ENCODE measurements at places on chromosomes 3 and 15.

DNA sequence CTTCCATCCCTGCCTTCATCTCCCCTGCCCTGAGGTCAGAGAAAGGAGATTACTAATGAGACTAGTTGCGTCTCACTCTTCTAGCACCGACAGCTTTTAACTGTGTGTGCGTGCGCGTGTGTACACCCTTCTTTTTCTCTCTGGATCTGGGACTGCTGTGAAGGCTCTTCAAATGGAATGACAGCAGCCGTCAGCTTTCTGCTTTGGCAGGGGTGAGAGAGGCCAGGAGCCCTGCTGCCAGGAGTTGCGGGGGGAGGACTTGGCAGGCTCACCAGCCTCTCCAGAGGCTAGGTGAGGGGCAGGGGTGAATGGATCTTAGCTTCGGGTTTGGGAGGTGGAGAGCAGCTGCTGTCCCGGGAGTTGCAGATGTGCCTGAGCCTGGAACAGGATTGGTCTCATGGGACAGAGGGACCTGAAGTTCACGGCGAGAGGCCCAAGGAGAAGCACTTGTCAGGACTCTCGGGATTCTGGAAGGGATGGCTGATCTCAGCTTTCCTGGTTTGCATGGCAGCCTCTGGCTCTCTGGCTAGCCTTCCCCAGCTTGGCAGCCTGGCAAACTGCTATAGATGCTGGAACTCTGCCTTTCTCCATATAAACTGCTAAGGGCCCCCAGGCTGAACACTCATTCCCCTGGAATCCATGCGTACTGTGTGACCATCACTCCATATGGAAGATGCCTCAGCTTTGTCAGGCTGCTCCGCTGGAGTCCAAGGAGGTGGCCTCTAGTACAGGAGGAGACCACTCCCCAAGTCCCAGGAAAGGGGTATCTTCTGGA lies 16.6 kb downstream of the TEX264 start:
- DNase-seq = no peak

DNA sequence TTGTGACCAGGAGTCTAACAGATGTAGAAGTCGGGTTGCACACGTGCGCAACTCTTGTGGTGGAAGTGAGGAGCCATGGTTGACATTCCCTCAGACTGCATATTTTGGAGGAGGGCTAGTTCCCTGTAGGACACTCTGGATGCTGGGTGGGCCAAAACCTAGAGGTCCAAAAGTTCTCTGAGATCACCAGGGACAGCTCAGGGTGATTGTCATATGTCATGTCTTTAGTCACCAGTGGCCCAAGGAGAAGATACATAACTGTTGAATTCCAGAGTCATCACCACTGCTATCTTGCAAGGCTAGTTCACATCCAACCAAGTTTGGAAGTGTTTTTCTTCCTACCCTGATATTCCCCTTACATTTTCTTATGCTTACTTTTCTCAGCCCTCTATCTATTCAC lies 95.2 kb upstream of the C3orf80 start:
- no peak for DNase-seq

GRCh38 chr3:75254685-75255084 lies 409.4 kb upstream of the FRG2C start:
- DNase-seq = no peak

DNA sequence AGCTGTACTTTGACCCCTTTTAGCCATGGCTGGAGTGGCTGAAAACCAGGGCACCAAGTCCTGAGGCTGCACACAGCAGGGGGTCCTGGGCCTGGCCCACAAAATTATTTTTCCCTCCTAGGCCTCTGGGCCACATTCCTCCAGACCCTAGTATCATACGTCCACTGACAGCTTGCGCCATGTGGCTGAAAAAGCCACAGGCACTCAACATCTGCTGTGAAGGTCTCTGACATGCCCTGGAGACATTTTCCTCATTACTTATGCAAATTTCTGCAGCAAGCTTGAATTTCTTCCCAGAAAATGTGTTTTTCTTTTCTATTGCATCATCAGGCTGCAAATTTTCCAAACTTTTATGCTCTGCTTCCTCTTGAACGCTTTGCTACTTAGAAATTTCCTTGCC lies 239.0 kb downstream of the SQOR start:
- DNase-seq = no peak

DNA sequence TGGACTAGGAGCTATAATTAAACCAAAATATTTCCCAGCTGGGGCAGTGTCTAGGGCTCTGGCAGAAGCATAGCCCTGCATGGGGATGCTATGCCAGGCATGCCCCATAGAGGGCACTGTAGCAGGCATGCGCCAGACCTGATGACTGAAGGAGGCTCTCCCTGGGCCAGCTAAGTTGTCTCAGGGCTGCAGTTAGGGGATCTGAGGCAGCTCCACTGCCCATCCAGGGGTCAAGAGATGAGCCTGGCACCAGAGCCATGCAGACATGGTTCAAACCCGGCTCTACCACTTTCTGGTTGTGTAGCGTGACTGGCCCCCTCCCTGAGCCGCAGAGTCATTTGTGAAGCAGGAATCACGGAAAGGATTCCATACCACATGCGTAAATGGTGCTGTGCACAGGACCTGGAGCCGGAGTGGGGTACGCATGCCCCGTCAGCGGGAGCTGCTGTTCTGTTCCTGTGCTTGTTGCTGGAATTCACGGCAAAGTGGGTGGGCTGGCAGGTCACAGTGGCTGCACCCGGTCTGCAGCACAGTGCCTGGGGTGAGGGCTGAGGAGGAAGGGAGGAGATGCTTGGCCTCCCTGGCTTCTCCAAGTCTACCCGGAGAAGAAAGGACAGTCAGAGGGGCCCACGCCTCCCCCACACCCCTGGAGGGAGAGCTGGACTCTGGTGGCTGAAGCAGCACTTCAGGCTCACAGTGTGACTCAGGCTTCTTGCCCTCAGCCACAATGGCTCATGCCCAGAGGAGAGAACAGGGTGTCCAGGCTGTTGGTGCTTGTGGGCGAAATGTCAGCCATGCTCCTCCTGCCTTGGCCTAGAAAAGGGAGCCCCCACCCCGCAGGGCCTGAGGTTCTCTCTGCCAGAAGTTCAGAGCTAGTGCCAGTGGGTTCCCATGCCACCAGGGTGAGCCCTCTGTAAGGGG lies 43.1 kb downstream of the DNASE1L3 start:
- peak; percentile 65 for DNase-seq

DNA sequence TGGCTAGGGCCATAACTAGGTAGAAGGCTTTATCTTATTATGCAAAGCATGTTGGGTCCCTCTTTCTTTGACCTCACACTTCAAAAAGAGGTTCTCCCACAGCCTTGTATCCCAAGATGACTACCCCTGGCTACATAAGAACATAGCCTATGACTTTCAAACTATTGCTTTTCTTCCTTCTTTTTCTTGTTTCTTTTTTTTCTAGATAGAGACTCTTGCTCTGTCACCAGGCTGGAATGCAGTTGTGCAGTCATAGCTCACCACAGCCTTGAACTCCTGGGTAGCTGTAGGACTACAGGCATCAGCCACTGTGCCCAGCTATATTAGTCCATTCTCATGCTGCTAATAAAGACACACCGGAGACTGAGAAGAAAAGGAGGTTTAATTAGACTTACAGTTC lies 47.2 kb downstream of the DIPK2A start:
- DNase-seq = peak; percentile 77

- DNase-seq = no peak
These were observed 523.7 kb upstream of the TGFBR2 start for GRCh38 chr3:30082652-30083051.

- no peak for DNase-seq
These were observed 919.0 kb upstream of the ALCAM start for GRCh38 chr3:104447681-104448080.

- DNase-seq = peak; percentile 33
These were observed 66.6 kb upstream of the PAQR5 start for GRCh38 chr15:69232144-69232543.

DNA sequence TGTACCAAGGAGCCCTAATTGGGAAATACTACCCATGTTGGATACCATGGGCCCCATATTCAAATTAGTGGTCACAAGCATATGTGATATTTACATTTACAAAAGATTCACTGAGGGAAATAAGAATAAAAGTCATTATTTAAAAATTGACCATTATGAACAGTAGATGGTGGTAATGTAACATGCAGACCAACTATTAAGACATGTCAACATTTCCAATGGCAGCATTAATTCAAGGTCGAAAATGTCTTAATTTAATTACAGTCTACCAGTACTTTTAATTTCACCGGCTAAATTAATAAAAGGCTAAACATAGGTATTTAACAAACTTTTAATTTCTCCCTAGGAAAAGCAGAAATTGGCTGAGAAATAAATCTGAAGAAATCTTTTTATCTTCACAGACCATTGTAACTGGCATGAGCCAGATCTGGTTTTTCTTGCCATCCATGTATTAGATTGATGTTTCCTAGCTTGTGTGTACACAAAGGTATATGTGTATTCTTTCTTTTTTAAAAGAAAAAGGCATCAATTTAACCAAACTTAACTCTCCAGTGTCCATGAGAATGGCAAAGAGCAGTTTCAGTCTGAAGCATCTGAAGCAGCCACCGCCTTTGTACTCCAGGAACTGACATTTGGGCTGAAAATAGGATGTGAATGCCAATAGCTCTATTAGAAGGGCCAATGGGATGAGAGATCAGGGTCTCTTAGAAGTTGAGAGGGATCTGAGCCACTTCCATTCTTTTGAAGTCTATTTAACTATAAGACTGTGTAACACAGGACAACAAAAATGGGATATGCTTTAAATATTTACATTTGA lies 26.6 kb downstream of the NEK11 start:
- DNase-seq = peak; percentile 30

- no peak for DNase-seq
These were observed 67.6 kb downstream of the CHAC1 start for GRCh38 chr15:41020829-41021228.

GRCh38 chr15:76526111-76526510 lies 189.5 kb downstream of the ISL2 start:
- DNase-seq = no peak

- DNase-seq = no peak
These were observed 121.3 kb upstream of the IQSEC1 start for GRCh38 chr3:13194285-13195209.

- DNase-seq = peak; percentile 93
These were observed 57.8 kb upstream of the HRH1 start for GRCh38 chr3:11096266-11097139.

DNA sequence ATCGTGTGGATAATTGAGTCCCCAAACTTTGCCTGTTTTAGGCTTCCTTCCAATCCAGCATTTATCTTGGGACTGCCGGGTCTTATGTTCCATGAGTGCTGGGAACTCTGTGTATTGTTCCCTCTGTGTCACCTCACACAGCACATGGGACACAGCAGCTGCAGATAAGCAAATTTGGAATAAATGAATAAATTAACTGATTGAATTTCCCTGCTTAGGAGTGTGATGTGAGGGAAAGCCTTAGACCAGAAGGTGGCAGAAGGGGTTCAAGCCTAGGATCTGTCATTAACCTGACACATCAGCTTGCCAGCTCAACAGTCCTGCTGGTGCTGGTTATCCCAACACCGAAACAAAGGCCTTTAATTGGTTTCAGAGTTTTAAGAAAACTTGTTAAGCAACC lies 114.3 kb downstream of the OXSM start:
- DNase-seq = no peak

- peak; percentile 42 for DNase-seq
These were observed 133.9 kb upstream of the LRRFIP2 start for GRCh38 chr3:37308247-37308646.

GRCh38 chr15:35548435-35548834 lies 2.5 kb upstream of the DPH6 start:
- no peak for DNase-seq

DNA sequence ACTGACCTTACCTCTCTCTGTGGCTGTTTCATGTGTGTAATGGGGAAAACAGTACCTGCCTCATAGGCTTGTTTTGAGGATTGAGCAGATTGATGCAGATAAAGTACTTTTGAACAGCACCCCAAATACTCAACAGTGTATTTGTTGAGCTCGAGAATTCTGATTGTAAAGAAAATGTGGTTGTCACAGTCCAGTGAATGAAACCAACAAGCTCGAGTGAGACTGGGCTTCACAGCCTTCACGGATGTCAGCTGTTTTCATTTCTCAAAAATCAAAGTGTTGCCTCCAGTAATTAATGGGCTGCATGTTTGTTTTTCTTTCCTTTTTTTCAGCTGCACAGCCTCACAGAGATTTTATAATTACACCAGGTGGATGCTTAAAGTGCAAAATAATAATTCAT lies 43.7 kb downstream of the PARP15 start:
- no peak for DNase-seq

- DNase-seq = peak; percentile 12
These were observed 25.2 kb downstream of the TMEM202 start for GRCh38 chr15:72423256-72423655.

DNA sequence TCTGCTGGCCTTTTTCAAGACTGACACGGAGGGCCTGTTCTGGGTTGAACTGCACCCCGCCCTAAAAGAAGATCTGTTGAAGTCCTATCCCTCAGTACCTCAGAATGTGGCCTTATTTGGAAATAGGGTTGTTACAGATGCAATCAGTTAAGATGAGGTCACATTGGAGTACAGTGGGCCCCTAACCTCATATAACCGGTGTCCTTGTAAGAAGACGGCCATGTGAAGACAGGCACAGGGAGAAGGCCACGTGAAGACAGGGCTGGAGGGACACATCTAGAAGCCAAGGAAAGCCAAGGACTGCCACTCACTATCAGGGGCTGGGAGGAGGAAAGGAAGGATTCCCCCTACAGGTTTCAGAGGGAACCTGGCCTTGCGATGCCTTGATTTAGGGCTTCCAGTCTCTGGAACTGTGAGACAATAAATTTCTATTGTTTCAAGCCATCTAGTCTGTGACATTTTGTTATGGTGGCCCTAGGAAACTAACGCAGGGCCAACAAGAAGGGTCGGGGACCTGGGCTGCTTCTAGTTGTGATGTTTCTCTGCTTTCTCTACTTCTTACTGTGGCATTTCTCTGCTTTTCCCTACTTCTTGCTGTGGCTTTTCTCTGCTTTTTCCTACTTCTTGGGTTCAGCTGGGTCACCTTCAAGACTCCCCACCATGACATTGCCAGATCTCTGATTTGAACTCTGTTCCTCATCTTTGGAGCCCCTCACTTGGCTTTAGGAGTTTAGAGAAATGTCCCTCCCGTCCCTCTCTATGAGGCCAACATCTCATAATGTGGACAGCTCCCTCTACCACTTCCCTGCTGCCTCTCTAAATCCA lies 4.8 kb upstream of the CCDC174 start:
- no peak for DNase-seq

DNA sequence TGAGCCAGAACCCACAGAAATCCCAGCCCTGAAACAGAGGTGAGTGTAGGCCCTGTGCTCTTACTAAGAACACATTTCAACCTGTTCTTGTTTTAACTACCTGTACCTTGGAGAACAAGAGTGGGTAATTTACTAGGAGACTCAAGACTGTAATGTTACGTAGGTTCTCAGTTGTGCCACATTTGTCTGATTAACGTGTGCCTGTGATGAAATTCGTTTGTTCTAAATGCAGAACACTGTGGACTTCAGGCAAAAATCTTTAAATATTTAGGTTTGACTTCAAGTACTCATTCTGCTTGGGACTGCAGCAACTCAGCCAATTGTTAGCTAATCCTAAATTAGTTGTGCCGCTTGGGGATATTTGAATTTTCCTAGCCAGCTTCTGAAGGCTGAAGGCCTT lies 28.3 kb downstream of the GTF2E1 start:
- DNase-seq = no peak

All from fibroblast of mammary gland (primary cell).